ENCODE measurements at places on chromosomes 4 and X. TPM values are rescaled to one million over a fixed set of nuclear protein-coding genes. Genes with fewer than 3 reads are reported as not detected.
A peak's percentile ranks its signal among the peaks of the same experiment; 100 is the strongest.

- no peak for DNase-seq
Observed at GRCh38 chr4:142402156-142402555, 443.9 kb downstream of the INPP4B start.

GRCh38 chr4:38357546-38357945 lies 306.5 kb upstream of the KLF3 start:
- no peak for DNase-seq

GRCh38 chrX:100076031-100076430 lies 334.0 kb downstream of the PCDH19 start:
- no peak for DNase-seq

DNA sequence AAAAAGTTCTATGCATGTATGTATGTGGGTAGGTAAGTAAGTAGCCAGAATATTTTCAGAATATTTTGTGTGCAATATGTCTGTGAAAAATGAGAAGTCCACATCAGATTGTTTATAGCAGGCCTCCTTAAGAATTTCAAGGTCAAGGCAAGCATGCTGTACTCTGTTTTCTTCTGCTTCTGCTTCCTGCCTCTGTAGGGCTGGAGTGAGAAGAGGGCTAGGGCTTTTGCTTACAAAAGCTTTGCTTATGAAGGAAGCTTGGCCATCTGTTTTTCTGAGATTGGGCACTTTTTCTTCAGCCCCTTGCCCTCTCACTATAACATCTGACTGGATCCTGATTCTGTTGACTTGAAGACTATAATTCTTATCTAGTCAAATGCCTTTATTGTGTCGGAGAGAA lies 150.4 kb downstream of the EMCN start:
- no peak for DNase-seq

GRCh38 chr4:4575284-4576211 lies 33.7 kb upstream of the STX18 start:
- DNase-seq, result peak; percentile 59

DNA sequence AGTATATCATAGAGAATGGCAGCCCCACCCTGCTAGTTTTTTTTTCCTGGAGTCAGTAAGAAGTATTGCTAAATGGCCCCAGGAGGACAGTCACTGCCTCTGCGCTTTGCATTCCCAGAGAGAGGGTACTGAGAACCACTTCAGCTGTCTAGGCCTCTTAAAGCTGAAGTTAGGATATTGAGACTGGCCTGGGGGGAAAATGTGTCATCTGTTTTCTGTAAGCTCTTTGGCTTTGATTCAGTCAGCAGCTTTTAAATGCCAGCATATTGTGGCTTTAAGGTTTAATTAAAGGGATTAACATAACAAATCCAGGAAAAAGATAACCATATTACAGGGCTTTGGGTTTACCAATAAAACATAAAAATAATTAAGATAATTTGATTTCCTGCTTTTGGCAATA lies 852.0 kb downstream of the PCDH18 start:
- DNase-seq, result no peak

- DNase-seq, result no peak
Observed at GRCh38 chr4:63637270-63637669, 772.0 kb downstream of the TECRL start.

DNA sequence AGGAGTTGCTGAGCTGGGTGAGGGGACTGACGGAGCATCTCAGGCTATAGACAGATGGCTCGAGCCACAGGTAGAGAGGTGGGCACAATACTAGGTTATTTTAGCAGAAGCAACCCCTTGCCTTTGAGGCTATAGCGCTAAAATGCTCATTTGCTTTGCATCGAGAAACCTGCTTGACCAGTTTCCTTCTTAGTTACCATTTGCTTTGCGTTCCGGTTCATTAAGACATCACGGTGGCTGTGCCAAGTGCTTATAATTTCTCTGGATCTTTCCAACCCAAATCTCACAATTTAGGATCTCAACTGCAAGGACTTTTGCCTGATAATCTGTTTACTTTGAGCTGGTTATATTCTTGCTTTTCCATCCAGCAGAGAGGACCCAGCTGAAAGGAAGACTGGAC lies 40.8 kb downstream of the DLG3 start:
- DNase-seq, result no peak

DNA sequence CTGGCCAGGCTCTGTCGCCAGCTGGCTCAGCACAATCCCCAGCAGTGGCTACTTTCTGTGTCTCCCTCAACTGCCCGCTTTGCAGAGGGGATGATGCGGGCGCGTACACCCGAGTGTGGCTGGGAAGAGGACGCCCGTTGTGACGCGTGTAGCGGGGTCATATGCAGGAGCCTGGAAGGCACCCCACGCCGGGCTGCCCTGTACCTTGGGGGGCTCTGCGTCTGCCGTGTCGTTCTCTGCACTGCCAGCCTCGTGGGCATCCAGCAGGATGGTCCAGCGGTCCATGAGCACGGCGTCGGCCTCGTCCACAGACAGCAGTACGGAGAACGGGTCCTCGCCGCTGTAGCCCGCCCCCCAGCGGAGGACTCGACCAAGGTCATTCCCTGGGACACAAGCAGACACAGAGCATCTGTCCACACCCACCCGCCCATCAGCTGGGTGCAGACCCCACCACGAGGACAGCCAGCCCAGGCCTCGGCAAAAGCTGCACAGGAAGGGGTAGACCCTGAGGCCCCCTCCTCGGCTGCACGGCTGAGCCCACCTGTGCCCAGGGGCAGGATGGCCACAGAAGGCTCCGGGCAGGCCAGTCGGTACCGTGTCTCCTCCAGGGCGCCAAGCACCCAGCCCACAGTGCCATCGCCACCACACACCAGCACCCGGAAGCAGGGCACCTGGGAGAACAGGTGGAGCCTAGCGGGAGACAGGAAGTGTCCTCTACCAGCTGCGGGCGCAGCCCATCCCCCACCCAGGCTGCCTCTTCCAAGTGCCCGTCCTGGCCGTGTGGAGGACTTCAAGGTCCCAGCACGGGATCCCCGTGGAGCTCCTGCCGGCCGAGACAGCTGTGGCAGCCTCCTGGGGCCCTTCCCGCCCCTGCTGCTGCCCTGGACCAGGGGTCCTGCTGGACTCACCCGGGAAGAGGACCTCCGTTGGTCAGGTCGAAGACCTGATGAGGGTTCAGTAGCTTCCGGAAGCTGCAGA lies 10.8 kb downstream of the DGKQ start:
- DNase-seq, result peak; percentile 74

DNA sequence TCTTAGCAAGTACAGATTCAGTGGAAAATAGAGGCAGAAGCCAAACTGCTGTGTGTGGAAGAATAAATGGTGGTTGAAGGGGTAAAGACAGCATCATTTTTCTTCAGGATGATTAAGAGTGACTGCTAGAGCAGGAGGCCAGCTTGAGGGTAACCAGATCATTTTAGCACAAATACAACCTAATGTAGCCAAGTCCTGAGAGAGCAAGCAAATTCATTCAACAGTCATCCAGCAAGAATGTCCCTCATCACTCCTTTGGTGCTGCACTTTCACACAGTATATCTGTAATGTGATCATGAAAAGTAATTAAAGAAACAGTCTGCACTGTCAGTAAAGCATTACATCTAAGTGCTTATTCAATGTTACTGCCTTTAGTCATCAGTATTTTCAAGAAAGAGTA lies 44.8 kb downstream of the NPFFR2 start:
- DNase-seq, result no peak

DNA sequence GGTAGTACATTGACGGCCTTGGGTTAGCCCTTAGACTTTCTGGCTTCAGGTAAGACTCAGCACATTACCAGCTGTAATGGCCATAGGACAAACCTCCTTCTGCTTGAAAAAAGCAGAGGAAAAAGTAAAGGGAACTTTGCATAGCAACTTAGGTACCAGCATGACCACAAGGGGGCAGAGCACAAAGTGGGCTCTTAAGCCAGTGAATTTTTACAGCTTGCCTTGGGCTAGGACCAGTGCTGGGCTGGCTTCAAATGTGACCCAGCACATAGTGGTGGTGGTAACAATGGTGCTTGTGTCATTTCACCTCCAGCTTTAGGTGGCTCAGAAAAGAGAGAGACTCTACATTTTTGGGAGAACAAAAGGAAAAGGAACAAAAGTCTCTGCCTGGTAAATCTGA lies 66.1 kb downstream of the KLHL4 start:
- DNase-seq, result no peak

GRCh38 chrX:21779095-21779494 lies 21.2 kb upstream of the SMPX start:
- DNase-seq, result no peak

DNA sequence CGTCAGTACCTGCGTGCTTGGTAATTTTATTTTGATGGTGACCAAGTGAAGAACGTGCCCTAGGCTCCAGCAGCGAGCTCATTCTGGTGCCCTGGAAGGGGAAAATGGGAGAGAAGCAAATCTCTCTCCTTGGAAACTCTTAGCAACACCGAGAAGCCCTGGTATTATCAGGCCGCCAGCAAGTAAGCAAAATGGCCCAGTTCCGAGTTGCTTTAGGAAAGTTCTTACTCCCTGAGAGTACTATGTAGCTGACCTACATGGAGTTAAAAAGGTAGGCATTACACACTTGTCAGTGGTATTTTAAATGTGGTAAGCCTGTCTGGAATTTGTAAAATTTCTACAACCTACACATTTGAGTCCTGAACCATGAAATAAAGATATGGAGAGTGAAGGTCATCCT lies 146.4 kb downstream of the CPEB2 start:
- no peak for DNase-seq

GRCh38 chr4:138555584-138555983 lies 313.4 kb upstream of the SLC7A11 start:
- DNase-seq, result no peak

- DNase-seq, result no peak
Observed at GRCh38 chrX:141897690-141898089, 6.0 kb upstream of the MAGEC1 start.

GRCh38 chr4:37531151-37531550 lies 155.0 kb downstream of the RELL1 start:
- DNase-seq, result no peak

DNA sequence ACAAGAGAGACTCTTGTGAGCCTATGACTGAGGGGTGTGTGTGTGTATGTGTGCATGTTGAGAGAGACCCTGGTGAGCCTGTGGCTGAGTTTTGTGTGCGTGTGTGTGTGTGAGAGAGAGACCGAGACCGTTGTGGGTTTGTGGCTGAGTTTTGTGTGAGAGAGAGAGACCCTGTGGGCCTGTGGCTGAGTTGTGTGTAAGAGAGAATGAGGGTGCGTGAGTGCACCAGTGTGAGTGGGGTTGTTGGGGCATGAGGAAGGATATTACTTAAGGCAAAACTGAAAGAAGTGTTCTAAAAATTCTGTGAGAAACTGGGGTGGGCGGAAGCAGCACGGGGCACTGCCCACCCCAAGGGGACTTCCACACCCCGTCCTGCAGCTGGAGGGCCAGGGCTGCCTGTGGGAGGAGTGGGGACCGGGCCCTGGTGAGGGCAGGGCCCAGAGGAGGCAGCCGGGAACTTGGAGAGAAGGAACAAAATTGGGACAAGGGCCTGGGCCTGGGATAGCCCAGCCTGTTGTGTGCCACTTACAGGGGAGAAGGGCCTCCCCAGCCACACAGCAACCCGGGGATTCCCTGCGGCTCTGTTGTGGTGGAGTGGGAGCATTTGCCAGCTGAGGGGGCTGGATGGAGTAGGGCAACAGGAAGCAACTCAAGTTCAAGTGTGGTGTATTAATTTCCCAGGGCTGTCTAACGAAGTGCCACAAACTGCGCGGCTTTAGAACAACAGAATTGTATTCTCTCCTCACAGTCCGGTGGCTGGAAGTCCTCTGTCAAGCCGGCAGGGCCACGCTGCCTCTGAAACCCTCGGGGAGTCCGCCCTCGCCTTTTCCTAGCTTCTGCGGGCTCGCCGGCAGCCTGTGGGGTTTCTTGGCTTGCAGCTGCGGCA lies 22.1 kb downstream of the TMEM131L start:
- no peak for DNase-seq

GRCh38 chr4:78542373-78542772 lies 9.2 kb upstream of the ANXA3 start:
- no peak for DNase-seq

GRCh38 chr4:122665161-122665929 lies 44.5 kb upstream of the IL21 start:
- DNase-seq, result no peak

- no peak for DNase-seq
Observed at GRCh38 chrX:153900831-153901752, 3.4 kb upstream of the AVPR2 start.

DNA sequence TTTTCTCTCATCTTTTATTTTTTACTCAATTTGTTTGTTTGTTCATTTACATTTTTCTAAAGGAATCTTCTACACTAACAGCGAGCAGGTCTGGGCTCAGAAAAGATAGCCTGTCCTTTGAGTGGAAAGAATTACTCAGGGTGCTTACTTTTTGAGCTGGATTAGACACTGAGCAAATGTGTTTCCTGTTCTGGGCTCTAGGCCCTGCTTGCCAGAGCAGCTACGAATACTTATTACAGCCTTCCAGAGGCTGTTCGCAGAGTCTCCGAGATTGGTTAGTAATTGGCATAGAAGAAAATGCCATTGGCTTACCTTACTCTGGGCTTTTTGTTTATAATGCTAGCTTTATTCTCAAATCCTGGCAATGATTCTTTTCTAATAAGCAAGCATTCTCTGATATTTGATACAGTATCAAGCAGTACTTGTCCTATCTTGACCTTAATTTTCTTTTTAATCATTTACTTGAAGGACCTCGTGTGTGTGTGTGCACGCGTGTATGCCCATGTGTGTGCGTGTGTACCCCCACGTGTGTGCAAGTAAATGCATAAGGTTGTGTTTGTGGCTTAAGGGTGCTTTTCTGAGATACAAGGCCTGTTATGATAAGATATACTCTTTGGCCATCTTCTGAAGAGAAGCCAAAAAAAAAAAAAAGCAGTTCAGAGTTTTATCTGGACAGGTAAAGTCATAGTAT lies 76.2 kb upstream of the GRXCR1 start:
- DNase-seq, result no peak

DNA sequence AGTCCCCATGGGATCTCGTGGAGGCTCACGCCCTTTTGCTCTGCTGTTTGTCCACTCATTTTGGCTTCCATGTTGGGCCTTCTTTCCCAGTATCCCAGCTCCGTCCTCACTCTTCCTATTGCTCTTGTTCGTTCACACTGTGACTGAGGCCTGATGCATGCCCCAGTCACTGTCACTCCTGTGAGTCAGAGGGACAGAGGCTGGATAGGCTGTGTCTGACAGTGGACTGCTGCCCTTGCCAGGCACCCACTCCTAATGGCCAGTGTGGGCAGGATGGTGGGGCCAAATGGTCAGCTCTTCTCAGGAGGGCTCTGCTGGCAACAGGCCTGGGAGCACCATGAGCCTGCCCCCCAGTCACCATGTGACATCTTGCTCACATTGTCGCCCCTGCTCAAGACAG lies 40.0 kb downstream of the HADH start:
- no peak for DNase-seq

The MAGEA1 gene
- not detected for polyA plus RNA-seq

The JADE3 gene
- polyA plus RNA-seq, result 3.4 TPM

The TSPAN7 gene
- 20.6 TPM for polyA plus RNA-seq

The NAAA gene
- 3.5 TPM for polyA plus RNA-seq

The HSFX4 gene
- not detected for polyA plus RNA-seq

The ASB12 gene
- polyA plus RNA-seq, result 0.15 TPM

The PROM1 gene
- polyA plus RNA-seq, result 19.7 TPM
